ENCODE measurements at places on chromosomes 13 and 19. TPM values are rescaled to one million over a fixed set of nuclear protein-coding genes. Genes with fewer than 3 reads are reported as not detected.

Gene CNN1
- 1.2 TPM for total RNA-seq

Gene RNF225
- not detected for total RNA-seq

Gene CDC16
- total RNA-seq: 40.8 TPM

Gene DCLK1
- total RNA-seq: 263 TPM

Gene NAPSA
- not detected for total RNA-seq

Gene ZNF610
- total RNA-seq: 20.0 TPM

Gene FBXO27
- 8.6 TPM for total RNA-seq

Gene ZNF557
- total RNA-seq: 53.0 TPM

Gene CGB3
- not detected for total RNA-seq

Gene USHBP1
- 0.82 TPM for total RNA-seq

Gene NMRK2
- total RNA-seq: not detected

Gene LGALS7B
- not detected for total RNA-seq

Gene LILRA1
- total RNA-seq: not detected

Gene COL5A3
- total RNA-seq: 0.82 TPM

Gene ERICH6B
- total RNA-seq: not detected

Gene LRRC4B
- total RNA-seq: 78.3 TPM

Gene DKKL1
- total RNA-seq: 1.2 TPM

Gene PRKCG
- 1.2 TPM for total RNA-seq

Gene METTL21C
- 0.41 TPM for total RNA-seq

Gene CPB2
- total RNA-seq: not detected
